HFFc6 (cell line): ENCODE measurements at places on chromosomes 2 and 18.

DNA sequence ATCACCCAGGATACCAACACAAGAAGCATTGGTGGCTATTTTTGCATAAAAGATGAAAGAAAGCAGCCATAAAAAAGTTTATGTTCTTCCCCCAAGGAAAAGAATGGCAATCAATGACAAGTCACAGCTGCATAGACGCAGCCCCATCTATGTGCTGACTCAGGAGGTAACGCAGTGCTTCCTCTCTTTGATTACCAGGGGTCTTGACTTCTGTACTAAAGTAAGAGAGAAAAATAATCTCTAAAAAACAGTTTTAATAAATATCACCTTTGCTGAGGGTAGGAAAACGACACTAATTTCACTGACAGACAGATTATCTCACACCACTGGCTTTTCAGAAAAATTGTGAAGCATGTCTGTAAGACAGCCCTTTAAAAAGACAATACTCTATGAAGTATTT is 33.9 kb upstream of the EVA1A start:
- no peak for DNase-seq

DNA sequence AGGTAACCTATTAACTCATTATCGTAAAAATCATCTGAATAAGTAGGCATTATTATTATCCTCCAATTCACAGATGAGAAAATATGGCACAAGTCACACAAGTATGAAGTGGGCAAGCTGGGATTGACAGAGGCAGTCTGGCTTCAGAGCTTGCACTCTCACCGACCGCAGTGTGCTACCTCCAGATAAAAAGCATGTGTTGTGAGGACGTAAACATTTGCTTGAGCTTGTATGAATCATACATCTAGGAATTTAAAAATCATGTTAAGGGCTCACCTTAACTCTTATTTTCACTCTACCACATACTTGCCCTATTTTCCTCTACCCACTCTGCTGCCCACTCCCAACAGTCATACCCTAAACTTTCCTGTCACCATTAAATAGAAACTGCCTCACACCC is 65.3 kb upstream of the AMMECR1L start:
- no peak for DNase-seq

GRCh38 chr2:219171231-219171651 is 1.4 kb upstream of the SLC23A3 start:
- peak; percentile 89 for DNase-seq

GRCh38 chr2:86134709-86135108 is 28.7 kb downstream of the PTCD3 start:
- DNase-seq = no peak

- DNase-seq = no peak
Observed at GRCh38 chr2:30303095-30303494, 71.8 kb downstream of the LBH start.

- no peak for DNase-seq
Observed at GRCh38 chr2:11808016-11808400, 61.6 kb downstream of the LPIN1 start.

- peak; percentile 81 for DNase-seq
Observed at GRCh38 chr2:191679818-191680600, 2.1 kb downstream of the NABP1 start.

GRCh38 chr2:120182019-120182560 is 41.1 kb downstream of the TMEM185B start:
- DNase-seq = no peak

- DNase-seq = no peak
Observed at GRCh38 chr2:17095340-17095739, 422.9 kb downstream of the RAD51AP2 start.
